Smooth muscle cell of the brain vasculature (primary cell): ENCODE measurements at places on chromosomes 2 and 18.

DNA sequence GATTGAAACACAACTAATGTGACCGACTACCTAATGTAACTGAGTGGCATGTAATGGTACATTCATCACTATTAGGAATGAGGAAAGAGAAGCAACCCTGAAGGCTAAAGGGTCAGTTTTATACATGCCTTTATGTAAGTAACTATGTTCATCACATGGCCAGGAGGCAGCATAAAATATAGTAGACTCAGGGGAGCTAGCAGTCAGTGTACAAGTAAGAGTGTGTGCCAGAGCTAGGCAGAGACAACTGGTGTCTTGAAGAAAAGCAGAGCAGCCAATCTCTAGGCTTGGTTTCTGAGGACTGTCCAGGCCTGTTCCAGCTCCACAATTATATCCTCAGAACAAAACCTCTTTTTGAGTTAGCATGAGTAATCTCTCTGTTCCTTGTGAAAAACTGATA is 18.1 kb downstream of the SMAD2 start:
- no peak for DNase-seq

DNA sequence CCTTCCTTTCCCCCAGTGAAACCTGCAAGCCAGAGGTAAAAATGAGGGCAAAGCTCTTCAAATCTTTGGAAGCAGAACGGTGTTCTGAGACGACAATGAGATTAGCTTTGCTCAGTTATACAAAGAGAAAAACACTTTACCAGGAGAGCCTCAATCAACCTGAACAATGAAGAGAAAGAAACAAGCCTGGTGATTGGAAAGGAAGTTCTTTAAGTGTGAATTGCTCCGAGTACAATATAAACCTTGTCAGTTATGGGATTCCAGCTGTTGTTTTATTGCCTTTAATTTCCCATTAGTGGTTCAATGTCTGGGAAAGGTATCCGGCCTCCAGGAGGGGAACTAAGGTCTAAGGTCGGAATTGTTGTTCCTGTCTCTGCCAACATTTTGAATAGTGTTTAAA is 901.6 kb downstream of the EPHA4 start:
- DNase-seq = no peak

DNA sequence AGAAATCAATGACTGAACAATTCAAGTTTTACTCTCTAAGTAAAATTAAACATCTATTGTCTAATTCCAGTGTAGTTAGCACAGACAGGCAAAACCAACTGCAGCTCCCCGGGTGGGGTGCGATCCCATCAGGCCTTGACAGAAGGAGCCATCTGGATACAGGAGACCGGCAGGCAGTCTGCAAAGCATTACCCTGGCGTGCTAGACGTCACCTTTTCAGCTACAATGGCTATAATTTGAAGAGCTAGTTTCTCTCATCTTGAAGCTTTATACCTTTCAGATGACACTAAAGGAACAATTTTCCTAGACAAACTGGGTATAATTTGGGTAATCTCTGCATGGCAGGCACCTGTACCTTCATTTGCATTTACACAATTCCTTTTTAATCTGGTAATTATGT is 761.5 kb upstream of the SOX11 start:
- DNase-seq = no peak

DNA sequence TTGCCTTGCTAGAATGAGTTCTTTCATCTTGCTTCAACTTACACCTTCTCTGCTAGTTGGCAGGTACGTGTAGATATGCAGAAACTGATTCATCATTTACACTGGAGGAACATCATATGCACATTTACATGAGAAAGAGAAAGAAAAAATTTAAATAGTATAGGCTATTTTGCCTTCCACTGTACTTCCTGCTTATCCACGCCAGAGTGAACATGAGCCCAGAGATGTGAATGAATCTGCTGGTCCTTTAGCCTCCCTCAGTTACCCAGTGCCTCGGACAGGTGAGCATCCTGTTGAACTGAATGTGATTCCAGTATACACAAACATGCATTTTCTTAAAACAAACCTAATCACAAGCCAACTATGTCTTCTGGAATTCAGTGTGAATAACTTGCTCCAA is 83.6 kb downstream of the SESTD1 start:
- DNase-seq = no peak

DNA sequence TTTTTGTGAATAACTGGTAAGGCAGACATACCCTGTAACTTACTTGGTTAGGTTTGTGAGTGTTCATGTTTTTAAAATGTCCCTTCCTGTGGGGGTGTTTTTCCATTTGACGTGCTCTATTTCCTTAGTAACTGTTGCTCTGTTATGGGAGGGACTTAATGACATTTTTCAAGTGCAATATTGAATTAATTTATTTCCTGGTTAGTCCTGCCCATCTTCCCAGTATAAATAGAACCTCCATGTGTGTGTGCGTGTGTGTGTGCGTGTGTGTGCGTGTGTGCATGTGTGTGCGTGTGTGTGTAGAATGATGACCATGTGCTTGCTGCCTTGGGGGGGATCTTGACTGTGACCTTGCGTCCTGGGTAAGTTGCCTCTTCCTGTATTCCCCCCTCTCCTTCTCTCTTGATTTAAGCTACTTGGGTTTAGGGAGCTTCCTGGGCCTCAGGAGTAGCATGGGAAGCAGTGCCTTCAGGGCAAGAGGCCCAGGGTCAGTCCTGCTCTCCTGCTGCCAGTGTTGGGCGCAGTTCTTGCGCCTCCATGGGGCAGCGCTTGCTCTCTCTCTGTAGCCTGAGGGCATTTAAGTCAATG is 163.9 kb downstream of the LDLRAD4 start:
- DNase-seq = no peak

- no peak for DNase-seq
Measured at GRCh38 chr2:158127380-158127804, 25.7 kb downstream of the UPP2 start.

DNA sequence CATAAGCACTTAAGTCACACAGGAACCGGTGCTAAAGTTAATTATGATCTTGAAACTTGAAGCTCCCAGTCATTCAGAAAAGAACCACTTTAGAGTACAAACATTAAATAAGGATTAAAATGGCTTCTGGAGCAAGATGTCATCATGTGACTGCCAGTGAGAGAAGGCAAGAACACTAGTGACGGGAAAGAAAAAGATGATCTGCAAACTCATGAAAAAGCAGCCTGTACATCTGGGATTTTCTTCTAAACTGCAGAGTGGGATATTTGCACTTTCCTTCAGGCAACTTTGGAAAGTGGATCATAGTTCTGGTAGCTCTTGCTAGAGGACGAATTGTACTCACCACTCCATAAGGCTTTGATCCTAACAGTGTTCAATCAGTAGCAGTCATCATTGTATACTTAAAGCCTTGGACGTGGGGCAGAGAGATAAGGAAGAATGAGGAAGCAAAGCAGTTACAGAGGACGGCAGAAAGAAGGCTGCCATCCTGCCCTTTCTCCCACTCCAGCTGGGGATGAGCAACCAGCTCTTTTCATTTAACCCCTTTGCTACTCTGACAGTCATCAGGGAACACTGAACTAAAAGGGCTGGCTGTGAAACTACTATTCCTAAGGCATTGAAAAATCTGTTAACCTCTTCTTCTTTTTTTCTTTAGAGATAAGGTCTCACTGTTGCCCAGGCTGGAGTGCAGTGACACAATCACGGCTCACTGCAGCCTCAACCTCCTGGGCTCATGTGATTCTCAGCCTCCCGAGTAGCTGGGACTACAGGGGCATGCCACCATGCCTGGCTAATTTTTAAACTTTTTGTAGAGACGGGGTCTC is 18.1 kb downstream of the ABHD3 start:
- no peak for DNase-seq

- no peak for DNase-seq
Measured at GRCh38 chr2:101127319-101128056, 23.7 kb downstream of the TBC1D8 start.

GRCh38 chr2:60518567-60518966 is 34.9 kb downstream of the BCL11A start:
- no peak for DNase-seq

GRCh38 chr18:79396431-79397246 is 909 bp downstream of the NFATC1 start:
- no peak for DNase-seq

GRCh38 chr2:120978359-120979050 is 242.8 kb downstream of the GLI2 start:
- no peak for DNase-seq

DNA sequence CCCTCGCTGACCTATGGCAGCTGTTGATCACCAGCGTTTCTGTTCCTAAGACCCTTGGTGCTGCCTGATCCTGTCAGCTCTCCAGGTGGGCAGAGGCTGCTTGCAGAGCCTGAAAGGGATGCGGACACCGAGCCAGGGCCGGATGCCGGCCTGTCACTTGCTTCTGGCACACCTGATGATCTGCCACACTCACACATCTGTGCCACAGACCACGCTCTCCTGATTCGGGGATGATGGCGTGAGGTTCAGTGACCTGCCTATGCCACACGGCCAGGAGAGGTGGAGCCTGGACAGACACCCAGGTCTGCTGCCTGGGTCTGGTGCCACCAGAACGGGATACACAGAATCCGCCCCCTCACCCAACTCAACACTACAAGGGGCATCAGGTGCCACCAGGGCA is 129.4 kb upstream of the GLI2 start:
- DNase-seq = no peak

DNA sequence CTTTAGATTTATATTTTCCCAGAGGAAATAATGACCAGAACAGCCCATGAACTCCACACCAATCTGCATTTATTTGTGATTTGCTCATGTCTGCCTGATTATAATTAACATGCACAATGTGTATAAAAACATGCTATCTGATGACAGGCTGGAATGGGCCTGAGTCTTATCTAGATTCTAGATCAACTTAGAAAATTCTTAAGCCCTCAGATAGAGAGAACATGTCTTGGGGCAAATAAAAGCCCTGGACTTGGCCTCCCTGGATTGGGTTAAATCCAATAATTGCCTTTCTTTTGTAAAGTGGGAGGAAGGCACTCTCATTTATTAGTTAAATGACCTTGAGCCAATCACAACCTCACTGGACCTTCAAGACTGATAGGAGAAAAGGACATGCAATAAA is 61.8 kb downstream of the EVA1A start:
- DNase-seq = no peak

- no peak for DNase-seq
Measured at GRCh38 chr2:121564905-121565304, 34.2 kb downstream of the RNU4ATAC start.

GRCh38 chr2:234133004-234133403 is 82.5 kb downstream of the SPP2 start:
- no peak for DNase-seq

DNA sequence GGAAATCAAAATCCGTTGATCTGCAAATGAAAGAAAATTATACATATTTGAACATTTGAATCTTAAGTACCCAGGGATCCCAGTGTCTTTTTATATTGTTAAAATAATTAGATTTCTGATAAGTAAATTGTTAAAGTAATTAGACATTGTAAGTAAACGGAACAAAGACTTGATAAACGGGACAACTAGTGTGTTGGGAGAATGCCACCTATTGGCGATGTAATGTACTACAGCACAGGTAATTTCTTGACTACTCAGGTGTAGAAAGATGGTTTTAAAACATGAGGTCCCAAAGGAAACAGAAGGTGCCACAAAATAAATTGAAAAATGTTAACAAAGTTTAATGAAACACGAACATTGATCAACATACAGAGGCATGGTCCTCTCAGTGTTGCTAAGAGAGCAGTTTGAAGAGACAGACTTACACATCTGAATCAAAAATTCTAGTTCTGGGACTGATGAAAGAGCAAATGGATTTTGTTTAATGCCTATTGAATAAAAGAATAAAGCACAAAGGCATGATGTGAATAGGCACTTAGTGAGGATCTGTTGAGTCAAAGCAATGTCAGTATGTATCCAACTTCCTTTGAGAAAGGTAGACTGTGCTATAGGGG is 103.4 kb upstream of the RASGRP3 start:
- peak; percentile 23 for DNase-seq

DNA sequence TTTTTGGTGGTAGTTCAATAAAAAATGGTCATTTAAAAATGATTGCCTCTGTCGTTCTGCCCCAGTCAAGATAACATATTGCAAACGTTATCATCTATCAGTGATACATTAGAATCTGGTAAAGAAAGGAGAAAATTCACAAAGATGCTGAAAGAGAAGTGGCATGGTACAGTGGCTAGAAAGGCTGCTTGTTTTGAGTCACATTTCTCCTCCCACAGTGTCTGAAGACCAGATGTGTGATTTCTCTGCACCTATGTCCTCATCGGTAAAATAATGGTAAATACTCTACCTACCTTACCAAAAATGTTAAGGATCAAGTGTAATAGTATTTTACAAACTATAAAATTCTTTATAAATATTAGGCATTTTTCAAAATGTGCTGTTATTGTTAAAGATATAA is 76.1 kb upstream of the NOSTRIN start:
- no peak for DNase-seq
